ENCODE measurements at places on chromosomes 2 and 18.
A peak's percentile ranks its signal among the peaks of the same experiment; 100 is the strongest.

DNA sequence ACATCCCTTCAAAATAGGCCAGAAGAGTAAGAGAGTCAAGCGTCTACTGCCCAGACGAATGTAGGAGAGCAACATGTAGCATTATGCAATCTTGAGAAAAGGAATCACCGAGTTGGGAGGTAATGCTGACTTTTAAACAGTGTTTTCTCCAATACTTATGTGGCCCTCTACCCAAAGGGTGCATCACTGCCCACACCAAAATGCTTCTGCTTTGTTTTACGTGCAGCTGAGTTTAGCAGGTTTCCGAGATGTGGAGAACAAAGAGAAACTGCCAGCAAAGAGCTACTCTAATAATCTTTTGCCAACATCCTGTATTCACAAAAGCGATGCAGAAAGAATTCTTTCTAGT is 63.4 kb upstream of the ZEB2 start:
- no peak for DNase-seq

GRCh38 chr2:224442071-224442967 is 40.4 kb upstream of the FAM124B start:
- DNase-seq = no peak

DNA sequence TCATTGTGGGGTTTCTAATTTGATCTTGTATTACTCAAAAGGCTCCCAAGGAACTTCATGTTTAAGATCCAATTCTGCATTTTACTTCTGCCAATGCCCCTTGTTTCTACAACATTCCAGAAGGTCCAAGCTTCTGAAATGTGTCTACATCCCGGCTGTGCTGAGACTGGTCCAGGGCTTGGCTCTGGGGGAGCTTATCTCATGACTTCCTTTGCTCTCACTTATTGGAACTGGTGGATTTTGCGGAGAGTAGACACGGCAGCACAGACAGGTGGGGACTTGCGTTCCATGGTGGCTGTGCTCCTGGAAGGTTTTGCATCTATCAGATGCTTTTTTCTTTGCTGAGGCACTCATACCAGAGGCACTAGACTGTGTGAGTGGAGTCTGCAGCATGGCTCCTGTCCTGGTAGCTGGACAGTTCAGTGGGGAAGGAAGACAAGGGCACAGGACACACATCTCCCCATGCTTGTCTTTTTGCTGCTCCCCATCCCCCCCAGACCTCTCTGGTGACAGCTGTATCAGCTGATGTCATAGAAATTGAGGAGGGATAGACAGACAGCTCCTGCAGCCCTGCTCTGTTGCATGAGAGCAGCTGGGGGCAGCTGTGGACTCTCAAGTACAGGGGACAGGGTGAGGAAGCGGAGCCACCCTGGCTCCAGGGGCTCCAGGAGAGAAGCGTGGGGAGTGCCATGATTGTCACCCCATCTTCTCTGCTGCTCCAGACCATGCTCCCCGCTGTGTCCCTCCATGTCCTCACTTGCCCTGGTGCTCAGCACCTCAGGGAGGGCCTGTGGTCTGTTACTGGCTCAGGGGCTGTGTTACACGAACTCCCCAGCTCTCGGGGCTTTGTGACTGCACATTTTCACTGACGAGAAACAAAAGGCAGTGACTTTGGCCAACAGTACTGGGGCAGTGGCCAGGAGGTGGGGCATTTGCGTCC is 46.0 kb downstream of the ACAA2 start:
- no peak for DNase-seq

DNA sequence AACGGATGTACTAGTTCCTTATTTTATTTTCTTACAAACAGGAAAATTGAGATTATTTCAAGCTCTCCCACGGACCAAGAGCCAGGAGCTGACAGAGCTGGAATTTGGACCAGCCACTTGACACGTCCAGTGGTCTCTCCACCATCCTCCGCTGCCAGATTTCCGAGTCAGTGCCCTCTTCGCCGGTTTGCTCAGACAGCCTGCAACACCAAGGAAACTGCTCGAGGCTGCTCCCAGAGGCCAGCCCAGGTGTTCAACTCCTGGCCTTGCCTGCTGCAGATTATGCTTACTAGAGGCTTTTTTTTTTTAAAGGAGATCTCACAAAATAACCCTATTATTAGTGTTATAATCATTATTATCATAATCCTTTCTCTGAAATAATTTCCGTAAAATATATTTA is 779.8 kb downstream of the RNF144A start:
- no peak for DNase-seq

DNA sequence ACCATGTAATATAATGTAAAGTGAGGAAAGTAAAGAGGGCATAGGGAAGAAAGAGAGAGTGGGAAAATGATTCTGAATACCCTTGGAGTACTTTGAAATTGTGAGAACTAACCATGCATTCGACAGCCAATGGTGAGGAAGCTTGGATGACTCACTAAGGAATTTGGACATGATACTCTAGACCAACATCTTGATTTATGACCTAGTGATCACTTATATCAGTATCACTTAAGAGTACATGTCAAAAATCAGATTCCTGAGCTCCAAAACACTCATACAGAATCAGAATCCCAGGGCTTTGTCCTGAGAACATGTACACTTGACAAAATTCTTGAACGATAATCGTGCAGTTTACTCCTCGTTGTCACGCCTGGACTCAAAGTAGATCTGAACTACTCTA is 1899.8 kb upstream of the PIK3C3 start:
- no peak for DNase-seq

GRCh38 chr18:76791106-76791505 is 31.3 kb upstream of the ZNF236 start:
- no peak for DNase-seq

GRCh38 chr18:2444201-2444875 is 127.0 kb downstream of the METTL4 start:
- DNase-seq = no peak

DNA sequence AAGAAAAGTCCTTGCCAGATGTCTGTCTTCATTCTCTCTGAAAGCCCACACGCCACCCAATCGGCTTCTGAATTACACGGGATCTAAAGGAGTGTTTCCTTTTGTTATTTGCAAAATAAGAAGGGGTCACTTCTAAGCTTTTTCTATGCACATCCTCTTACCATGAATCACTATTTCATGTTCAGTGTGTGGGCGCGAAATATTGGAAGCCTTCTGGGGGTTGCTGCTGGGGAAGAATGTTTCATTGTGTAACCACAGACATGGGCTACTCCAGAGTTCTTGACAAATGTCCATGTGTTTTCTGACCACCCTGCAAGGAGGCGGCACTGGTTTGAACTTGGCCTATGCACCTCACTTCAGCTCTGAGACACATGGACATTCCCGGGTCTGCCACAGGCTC is 133.6 kb upstream of the APCDD1 start:
- peak; percentile 33 for DNase-seq

Measured in astrocyte of the cerebellum (primary cell).